HuH-7.5 (cell line): ENCODE measurements at places on chromosomes 13 and 19.

DNA sequence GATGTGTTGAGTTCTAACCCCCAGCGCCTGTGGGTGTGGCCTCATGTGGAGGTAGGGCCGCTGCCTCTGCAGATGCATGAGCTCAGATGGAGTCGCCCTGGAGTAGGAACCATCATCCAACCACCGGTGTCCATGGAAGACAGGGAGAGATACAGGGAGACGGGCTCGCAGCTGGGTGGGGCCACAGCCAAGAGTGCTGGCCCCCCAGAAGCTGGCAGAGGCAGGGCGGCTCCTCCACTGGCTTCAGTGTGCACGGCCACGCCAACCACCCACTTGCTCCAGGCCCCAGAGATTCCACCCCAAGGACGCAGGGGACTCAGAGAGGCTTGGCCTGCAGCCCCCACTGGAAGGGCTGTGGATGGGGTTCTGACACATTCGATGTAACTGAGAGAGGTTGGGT lies 5.4 kb upstream of the MCF2L start:
- DNase-seq: no peak

DNA sequence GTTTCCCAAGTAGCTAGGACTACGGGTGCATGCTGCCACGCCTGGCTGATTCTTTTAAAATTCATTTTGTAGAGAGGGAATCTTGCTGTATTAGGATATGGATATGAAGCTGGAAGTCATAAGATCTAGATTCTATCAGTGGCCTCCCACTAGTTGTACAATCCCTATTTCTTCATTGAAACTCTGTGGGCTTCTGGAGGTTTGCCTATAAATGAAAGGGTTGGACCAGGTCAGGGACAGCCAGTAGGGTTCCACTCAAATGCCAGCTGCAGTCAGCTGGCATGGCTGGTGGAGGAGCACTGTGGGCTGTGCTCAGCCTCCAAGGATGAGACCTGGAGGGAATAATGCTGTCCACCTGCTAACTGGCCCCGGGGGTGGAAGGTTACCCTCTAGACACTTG lies 110.2 kb upstream of the GJB6 start:
- no peak for DNase-seq

DNA sequence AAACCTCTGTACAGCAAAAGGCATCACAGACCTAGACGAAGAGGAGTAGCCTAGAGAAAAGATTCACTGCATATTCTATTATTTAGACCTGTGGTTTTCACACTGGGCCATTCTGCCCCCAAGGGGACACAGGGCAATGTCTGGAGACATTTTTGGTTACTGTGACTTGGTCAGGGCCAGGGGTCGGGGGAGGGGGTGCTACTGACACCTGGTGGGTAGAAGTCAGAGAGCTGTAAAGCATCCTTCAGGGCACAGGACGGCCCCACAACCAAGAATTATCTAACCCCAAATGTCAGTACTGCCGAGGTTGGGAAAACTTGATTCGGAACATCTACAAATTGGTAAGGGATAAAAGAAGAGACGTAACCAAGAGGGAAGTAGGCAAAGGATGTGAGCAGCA lies 11.3 kb downstream of the ELAVL1 start:
- no peak for DNase-seq

- no peak for DNase-seq
These were observed 134.8 kb downstream of the NUFIP1 start for GRCh38 chr13:44854313-44855060.

DNA sequence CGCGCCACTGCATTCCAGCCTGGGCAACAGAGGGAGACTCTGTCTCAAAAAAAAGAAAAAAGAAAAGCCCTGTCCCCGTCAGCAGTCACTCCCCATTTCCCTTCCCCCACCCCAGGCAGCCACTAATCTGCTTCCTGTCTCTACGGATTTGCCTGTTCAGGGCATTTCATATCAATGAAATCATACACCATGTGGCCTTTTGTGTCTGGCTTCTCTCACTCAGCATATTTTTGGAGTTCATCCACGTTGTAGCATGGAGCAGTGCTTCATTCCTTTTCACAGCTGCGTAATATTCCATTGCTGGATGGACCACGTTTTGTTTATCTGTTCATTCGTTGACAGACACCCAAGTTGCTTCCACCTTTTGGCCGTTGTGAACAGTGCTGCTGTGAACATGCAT lies 36.1 kb upstream of the KLF2 start:
- no peak for DNase-seq

DNA sequence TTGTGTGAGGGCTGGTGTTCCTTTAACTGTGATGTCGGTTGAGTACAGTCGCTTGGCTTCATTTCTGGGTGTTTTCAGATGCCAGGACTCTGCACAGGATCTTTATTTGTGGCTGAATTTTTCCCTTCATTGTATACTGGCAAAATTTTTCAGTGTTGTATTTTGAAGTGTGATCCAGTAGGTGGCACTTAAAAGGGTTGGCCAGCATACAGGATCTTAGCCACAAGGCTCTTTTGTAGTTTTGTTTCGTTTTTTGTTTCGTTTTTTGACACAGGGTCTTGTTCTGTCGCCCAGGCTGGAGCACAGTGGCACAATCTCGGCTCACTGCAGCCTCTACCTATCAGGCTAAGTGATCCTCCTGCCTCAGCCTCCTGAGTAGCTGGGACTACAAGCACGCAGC lies 8.7 kb downstream of the FCAR start:
- no peak for DNase-seq

DNA sequence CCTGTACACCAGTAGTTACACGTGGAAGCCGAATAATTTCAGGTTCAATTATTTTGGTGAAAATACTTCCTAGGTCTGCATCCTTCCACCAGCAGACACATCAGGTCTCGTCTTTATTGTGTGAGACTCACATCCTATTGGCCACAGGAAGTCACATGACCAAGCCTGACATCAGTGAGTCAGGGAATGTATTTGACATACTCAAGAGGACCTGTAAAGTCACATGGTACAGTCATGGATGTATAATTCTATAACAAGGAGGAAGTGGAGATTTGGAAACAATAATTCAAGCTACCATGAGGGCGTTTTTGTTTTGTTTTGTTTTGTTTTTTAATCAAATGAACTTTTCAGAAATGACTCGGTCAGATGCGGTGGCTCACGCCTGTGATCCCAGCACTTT lies 9.3 kb upstream of the HIF3A start:
- no peak for DNase-seq

GRCh38 chr19:51339313-51339686 lies 2.6 kb downstream of the VSIG10L start:
- DNase-seq: no peak

DNA sequence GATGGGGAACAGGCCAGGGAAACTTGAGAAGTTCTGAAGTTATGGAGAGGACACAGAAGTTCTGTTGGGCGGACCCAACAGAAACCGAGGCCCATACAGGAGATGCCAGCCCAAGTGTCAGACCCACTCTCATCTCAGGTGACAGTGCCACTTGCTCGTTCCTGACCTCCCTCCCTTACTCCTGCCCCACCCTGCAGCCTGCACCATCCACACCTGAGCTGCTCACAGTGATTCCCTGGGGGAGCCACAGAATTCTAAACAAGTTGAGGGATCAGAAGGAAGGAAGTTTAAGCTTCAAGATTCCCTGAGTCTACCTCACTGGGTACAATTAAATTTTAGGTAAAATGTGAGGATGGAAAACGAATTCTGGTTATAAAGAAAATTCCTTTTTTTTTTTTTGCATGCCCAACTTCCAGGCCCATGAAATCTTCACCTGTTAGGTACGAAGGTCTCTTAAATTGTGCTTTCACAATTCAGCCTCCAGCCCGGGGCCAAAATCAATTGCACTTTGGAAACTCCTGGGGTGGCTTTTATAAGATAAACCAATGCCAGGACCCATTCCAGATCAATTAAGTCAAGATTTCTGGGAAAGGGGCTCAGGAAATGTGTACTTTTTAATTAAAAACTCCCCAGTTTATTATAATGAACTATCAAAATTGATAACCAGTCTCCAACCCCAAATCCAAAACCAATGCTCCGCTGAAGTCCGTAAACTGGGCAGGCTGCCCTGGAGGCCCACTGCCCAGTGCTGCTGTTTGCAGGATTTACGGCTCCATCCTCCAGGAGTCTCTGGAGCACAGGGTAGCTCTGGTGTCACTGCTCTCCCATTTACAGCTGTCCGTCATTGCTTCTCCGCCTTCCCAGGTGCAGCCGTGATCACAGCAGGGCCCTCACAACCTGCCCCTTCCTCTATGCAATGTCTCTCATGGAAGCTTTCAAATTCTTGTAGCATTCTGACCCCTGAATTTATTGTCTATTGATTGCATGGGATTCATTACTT lies 643.5 kb downstream of the UQCRFS1 start:
- no peak for DNase-seq

DNA sequence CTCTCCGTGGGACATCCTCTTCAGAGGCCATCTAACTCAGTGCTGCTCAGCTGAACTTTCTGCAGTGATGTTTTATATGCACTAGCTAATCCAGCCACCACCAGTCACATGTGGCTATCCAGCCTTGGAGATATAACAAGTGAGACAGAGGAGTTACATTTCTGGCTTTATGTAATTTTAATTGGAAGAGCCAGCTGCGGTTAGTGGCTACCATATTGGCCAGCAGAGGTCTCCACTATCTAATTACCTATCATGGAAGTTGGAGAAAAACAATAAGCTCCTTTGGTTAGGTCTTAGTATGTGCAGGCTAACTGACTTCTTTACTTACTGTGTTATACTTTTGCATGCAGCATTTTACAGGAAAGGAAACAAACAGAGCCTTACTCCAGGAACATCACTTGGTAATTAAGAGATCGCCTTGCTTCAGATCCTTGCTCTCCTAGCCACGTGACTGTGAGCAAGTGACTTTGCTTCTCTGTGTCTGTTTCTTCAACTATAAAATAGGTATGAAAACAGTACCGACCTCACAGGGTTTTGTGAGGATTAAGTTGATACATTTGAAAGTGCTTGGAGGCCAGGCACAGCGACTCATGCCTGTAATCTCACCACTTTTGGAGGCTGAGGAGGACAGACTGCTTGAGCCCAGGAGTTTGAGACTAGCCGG lies 1.6 kb upstream of the KLK10 start:
- no peak for DNase-seq

GRCh38 chr13:106088085-106088484 lies 447.4 kb downstream of the EFNB2 start:
- no peak for DNase-seq

- DNase-seq: no peak
These were observed 50.6 kb upstream of the PCDH20 start for GRCh38 chr13:61466280-61466679.

DNA sequence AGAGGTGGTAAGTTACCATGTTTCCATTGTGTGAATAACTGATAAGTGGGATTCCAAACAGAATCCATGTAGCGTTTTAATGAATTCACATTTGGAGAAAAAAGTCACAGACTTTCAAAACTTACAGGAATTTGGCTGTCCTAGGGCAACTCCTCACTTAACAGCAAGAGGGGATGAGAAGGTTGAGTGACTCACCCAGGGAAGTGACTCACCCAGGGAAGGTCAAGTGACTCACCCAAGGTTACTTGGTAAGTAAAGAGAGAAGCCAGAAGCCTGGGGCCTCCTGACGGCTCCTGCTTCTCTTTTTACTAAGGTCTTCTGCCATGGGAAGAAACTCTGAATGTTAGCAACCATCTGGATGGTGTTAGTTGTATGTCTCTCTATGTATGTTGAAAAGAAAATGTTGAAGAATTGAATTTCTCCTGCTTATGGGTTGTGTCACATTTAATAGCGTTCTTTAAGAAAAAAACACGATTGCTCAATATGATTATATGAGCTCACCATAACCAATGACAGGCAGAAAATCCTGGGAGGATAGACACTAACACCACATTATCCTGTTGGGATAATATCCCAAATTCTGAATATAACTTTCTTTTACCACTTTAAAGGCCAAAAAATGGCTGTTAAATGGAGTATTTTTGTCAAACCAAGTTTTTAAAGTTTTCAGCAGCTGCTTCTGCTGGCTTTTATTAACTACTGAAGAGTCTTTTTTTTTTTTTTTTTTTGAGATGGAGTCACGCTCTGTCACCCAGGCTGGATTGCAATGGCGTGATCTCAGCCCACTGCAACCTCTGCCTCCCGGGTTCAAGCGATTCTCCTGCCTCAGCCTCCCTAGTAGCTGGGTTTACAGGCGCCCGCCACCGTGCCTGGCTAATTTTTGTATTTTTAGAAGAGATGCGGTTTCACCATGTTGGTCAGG lies 195.6 kb downstream of the GGACT start:
- DNase-seq: peak; percentile 28

DNA sequence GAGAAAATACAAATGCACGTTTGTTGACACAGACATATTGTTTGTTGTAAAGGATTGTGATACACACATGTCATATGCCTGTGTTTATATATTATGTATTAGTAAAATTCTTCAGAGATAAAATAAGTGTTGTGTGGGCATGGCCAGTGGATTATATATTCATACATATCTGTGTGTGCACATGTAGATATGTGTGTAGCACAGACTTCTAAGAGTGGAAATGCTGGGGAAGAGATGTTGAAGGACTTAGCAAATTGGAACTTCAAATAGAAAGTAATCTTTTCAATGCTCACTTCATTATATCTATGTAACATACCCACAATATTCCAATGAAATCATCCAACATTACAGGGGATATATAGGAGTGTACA lies 413.2 kb downstream of the LMO7 start:
- no peak for DNase-seq

DNA sequence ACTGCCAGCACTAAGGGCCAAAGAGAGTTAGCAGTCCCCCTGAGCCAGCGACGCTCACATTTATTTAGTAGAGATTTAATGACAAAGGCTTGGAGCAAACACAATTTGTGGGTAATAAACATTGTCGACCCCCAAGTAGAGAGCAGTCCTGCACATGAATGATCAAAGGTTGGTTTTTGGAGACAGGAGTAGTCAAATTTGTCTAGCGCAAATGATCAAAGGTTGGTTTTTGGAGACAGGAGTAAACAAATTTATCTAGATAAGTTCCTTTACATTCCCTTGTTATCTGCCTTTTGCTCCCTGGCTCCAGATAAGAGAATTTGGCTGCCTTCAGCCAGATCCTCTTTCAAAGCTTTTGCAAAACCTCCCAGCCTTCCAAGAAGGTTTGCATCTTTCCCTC lies 26.9 kb downstream of the METTL21C start:
- no peak for DNase-seq

GRCh38 chr19:7685546-7686445 lies 5.2 kb downstream of the TRAPPC5 start:
- no peak for DNase-seq

- no peak for DNase-seq
These were observed 464.6 kb downstream of the MYO16 start for GRCh38 chr13:109093998-109094397.

DNA sequence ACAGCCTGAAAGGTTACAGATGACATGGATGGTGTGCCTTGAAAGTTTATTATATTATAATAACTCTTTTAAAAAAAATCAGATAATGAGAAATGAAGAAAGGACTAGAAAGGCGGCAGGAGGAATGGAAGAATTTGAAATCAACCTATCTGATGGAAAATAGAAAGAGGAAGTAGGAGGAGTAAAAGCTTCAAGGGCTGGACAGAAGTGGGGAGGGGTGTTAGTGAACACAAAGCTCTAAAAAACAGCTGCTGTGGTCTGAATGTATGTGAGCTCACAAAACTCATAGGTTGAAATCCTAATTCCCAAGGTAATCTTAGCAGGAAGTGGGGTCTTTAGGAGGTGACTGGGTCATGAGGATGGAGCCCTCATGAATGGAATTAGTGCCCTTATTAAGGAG lies 19.5 kb downstream of the CCDC70 start:
- DNase-seq: no peak
